ENCODE measurements at places on chromosomes 7 and 10.

DNA sequence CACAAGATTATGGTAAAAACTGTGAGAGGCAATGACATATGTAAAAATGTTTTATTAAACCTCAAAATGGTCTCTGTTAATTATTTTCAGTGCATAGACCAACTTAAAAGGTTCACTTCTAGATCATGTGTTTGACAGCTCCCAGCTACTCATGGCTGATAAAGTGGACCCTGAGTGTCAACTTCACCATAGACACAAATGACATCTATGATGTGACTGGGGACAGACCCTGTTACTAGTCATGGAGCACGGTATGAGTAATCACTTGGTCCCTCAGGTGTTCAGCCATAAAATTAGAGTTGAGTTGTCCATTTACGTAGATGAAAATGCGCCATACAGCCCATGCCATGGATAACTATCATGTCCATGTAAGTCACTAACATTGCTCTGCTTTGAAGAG is 199.8 kb downstream of the ZNF365 start:
- DNase-seq, result no peak

- DNase-seq, result peak; percentile 72
These were observed 61.2 kb downstream of the HHEX start for GRCh38 chr10:92750791-92751533.

DNA sequence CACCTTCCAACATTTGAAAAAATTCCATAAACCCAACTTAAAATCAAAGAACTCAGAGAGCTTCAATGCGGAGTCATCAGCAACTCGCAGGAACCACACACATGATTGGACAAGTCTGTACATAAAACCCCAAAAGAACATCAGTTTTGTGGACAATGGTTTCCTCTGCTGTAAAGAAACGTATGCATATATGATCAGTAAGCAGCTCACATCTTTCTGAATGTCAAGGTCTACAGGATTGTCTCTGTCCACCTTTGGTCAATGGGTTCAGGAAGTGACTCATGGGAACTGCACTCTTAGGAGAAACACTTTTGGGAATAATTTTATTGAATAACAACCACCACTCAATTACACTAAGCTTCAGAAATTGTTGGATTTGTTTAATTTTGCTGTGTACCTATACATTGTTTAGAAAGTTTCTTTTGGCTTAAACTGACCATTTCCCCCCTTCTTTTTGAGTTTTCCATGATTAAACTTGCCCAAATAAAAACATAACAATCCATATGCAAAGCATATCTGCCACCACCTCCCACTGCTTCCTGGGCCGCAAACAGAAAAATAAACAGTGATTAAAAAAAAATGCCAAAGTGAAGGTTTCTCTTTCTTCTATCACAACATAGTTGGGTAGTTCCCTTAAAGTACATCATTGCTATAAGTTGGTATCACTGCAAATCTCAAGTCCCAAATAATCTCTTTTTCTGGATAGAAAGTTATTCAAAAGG is 27.3 kb upstream of the AFAP1L2 start:
- DNase-seq, result no peak

GRCh38 chr10:86603256-86603655 is 51.1 kb upstream of the OPN4 start:
- DNase-seq, result no peak

DNA sequence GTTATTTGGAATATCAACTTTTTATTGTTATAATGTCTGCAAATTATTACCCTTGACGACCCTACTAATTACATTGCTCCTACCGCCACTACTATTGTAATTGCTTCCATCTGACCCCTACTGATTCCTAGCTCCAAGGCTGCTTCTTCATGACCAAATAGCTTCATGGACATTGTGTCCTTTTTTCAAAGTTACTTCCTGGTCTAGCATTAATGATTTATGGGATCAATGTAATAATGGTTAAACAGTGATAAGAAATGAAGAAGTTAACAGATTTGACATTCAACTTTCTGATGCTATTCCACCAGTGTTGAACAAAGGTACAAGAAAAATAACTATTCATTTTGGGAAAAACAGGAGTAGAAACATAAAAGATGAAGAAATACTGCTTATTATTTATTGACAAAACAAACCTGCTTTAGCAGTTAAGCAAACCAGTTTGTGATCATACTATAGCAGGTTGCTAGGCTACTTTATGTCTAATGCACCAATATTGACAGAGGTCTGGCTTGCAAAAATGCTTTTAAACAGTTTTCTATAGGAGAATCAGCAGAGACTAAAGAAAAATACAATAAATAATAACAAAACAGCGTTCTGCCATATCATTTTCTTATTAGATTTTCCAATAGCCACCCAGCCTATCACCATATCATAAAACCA is 125.8 kb downstream of the PCLO start:
- DNase-seq, result no peak

DNA sequence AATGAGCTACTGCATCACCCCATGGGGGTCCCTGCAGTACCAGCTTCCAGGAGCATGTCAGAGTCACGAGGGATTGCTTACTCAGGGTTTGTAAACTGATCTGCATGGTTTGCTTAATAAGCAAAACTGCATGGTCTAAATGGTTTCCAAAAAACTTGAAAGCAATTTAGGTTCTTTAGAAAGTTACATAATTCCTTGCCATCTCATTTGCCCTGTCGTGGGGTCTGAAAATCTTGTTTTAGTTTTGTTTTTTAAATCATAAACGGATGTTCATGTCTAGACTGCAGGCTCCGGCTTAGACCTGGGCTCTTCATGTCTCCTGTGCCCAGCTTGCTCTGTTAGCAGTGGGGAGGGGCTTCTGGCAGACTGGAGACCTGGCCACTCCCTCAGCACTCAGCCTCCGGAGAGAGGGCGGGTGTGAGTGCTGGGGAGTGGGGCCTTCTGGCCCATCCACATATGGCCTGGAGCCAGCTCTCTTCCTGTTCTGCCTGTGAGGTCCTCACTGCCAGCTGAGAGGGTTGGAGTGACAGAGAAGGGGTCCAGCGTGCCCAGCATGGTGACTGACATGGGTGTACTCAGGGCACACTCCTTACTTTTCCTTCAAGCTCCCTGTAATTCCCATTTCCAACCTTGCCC is 17.5 kb downstream of the PRF1 start:
- no peak for DNase-seq

DNA sequence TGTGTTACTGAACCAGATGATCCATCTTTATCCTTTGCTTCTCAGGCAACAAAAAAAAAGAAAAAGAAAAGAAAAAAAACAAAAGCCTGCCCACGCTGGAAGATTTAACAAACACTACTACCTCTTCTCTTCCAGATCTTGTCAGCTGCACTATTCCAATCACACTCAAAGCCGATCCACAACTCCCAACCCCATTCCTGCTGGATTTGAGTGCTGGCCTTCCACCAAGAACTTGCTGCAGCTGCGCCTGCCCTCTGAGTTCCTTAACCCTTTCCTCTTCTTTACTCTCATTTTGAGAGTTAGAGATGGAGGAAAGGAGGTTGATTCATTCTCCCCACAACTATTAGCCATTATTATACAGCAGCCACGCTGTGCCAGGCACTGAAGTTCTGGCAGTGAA is 16.0 kb upstream of the ITGA8 start:
- DNase-seq, result no peak

GRCh38 chr7:130959743-130960207 is 225.8 kb upstream of the KLF14 start:
- peak; percentile 86 for DNase-seq

DNA sequence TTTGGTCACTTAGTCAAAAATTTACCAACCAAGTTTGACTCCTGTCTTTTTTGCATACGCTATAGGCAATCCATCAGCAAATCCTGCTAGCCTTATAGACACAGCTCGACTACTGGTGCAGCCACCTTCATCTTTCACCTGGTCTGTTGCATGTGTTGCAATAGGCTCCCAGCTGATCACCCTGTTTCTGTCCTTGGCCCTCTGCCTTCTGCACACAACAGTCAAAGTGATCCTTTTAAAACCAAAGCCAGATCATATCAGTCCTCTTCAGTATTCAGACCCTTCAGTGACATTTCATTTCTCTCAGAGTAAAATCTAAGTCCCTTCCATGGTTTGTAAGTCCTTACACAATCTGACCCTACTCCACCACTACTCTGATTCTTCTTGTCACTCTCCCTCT is 10.9 kb upstream of the CDK6 start:
- no peak for DNase-seq

GRCh38 chr7:77327932-77328628 is 88.1 kb downstream of the GSAP start:
- peak; percentile 49 for DNase-seq

DNA sequence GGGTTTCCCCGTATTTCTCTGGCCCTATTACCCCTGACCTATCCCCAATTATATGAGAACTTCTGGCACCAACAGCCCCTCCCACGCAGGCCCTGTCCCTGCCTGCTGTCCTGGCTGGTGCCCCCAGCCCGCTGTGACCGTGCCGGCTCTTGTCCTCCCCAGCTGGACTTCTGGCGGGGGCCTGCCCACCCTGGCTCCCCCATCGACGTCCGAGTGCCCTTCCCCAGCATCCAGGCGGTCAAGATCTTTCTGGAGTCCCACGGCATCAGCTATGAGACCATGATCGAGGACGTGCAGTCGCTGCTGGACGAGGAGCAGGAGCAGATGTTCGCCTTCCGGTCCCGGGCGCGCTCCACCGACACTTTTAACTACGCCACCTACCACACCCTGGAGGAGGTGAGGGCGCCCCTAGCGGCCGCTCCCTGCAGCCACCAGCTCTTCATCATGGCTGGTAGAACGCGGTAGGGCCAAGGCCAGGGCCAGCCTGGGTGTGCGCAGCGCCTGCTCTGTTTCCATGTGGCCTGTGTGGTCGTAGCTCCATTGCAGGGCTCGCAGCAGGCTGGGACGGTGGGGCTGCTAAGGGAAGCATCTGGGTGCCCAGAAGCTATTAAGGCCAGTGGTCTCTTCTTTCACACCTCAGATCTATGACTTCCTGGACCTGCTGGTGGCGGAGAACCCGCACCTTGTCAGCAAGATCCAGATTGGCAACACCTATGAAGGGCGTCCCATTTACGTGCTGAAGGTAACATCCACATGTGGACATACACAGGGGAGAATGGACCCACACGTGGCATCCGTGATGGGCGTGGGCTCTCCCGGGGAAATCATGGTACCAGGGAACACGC is 1.4 kb downstream of the CPA1 start:
- DNase-seq, result no peak

DNA sequence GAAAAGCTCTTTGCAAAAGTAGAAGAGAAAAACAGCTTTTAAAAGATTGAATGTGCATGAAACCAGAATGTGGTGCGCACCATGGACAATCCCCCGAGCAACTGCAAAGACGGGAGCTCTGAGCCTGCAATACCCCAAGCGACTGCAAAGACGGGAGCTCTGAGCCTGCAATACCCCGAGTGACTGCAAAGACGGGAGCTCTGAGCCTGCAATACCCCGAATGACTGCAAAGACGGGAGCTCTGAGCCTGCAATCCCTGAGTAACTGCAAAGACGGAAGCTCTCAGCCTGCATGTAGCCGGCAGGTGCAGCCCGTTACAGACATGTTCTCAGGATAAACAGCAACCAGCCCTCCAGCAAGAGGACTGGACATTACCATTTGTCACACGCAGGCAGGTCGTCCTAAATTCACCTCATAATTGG is 6.2 kb downstream of the ZNF775 start:
- DNase-seq, result no peak

DNA sequence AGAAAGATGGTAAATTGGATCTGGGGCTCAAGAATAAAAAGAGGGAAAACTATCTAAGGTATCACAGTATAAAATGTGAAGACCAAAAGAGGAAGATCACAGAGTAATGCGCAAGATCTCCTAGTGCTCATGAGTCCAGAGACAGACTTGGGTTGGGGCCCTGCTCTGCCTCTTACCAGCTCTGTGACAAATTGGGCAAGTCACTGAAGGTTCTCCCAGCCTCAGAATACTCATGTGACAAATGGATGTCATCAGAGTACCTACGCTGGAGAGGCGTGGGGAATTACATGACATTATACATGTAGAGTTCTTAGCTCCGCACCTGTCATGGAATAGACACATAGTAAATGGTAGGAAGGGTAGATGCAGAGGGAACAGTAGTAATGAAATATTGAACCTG is 124.4 kb downstream of the DOCK4 start:
- no peak for DNase-seq

DNA sequence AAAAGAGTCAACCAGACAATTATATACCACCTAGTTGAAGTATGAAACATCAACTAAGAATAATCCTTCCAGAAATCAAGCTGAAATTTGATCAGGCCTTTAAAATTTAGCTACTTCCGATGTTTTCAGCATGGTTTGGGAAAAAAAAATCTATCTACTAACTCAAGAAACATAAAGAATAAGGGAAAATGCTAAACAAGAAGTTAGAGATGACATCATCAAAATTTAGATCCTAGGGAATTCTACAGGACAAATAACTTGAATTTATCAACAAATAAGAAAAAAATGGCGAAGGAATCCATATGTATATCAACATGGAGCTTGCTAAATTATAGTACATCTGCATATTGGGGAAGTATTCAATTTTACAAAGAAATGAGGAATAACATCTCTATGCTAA is 36.3 kb downstream of the HYAL4 start:
- no peak for DNase-seq

GRCh38 chr7:8128449-8129317 is 133.3 kb downstream of the ICA1 start:
- no peak for DNase-seq

- peak; percentile 89 for DNase-seq
These were observed 42.4 kb downstream of the TBATA start for GRCh38 chr10:70742537-70743429.

DNA sequence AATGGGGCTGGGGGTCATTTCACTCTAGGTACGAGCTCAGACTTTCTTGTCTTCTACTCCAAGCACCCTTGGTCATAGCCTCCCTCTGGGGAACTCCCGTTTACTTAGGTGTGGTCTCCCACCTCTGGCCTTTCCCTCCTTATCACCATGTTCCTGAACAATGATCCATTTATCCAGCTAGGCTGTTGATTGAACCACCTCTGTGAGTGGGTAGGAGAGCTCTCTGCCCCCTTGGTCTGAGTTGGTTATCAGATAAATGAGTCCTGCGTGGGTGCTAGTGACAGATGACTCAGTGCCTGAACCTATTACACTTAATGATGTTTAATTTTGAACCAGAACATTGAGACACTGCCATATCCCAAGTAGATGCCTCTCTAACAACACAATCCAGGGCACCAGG is 9.4 kb downstream of the BLNK start:
- DNase-seq, result no peak

GRCh38 chr7:143497008-143497795 is 19.5 kb downstream of the TAS2R41 start:
- DNase-seq, result no peak

DNA sequence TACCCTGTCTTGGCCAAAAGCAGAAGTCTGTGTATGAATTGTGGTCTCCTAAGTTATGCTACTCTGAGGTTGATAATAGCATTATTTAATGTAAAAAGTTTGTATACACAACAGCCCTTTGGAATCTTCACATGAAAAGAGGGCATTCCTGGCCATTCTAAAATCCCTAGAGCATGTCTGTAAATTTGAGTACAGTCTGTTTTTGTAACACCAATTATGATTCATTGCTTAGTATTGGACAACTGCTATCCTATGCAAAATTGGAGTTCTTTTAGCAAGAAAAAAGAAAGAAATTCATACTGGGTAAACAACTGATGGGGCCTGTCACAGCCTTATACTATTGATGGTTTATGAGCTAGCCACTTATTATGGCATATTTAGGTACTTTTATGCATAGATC is 10.2 kb downstream of the CUTC start:
- DNase-seq, result peak; percentile 79

All from EH (cell line).